Activated naive CD8-positive, alpha-beta T cell treated with anti-CD3 and anti-CD28 coated beads, Interleukin-2, amount 10 ng/mL, durations not matched to agents 7 days and 5 days (primary cell): ENCODE measurements at places on chromosomes 16 and 17. TPM values are rescaled to one million over a fixed set of nuclear protein-coding genes. Genes with fewer than 3 reads are reported as not detected.

DNA sequence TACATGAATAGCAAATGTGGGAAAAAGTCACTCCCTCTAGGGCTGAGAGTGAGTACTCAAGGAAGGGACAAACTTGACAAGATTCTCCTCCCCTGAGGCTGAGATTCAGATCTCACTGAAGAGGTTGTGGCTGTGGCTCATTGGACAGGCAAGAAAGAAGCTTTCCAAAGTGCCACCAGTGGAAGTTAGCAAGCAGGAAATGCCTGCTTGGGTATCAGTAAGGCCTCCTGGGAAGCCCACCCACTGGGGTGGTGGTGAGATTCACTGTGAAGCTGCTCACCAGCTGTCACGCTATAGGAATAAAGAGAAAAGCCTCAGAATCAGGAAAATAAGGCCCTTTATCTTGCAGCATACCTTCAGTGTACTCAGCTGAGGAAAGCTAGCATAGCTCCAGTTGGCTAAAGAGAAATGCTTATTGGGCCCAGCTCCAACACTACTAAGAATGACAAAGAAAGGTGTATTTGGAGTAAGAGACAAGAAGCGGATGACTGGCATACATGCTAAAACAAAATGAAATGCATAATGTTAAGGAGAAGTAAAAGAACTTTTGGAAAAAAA is 274.4 kb upstream of the TOM1L1 start:
- H3K27ac ChIP-seq: no peak overlapping the region
- H3K27me3 ChIP-seq: no peaks in the 10 kb centered on the region
- DNase-seq: no peak
- no peak overlapping the region for H3K4me3 ChIP-seq

- no peak overlapping the region for H3K27ac ChIP-seq
- DNase-seq: no peak
- no peaks in the 10 kb centered on the region for H3K36me3 ChIP-seq
- H3K4me1 ChIP-seq: peaks cover 6% of the 10 kb centered on the region
Measured at GRCh38 chr17:79877041-79877440, 37.8 kb upstream of the CBX4 start.

- no peak overlapping the region for H3K27ac ChIP-seq
- no peaks in the 10 kb centered on the region for H3K4me1 ChIP-seq
- H3K27me3 ChIP-seq: no peaks in the 10 kb centered on the region
- peak; percentile 25 for DNase-seq
- no peak overlapping the region for H3K4me3 ChIP-seq
Measured at GRCh38 chr17:79970576-79971068, 65.0 kb downstream of the TBC1D16 start.

DNA sequence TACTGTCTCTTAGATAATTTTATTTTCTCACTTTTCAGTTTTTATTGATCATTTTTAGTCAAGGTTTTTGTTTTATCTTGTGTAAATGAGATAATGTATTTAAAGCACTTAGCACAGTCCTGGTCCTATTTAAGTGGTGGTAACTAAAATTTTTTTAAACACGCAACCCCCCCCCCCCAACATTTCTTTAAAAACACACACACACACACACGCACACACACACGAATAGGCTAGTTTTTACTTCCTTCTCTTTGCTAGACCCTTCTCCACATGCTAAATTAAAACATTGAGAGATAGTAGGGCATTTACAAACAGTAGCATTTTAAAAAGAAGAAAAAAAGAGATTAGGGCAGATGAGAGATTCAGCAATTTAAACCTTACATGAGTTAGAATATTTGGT is 5.0 kb downstream of the NFATC3 start:
- peaks cover 51% of the 10 kb centered on the region for H3K4me1 ChIP-seq
- peak overlapping the region; percentile 84 for H3K4me3 ChIP-seq
- H3K27me3 ChIP-seq: no peaks in the 10 kb centered on the region
- no peak for DNase-seq
- H3K27ac ChIP-seq: peak overlapping the region; percentile 89

GRCh38 chr17:28724500-28725165 is 1.4 kb downstream of the TLCD1 start:
- DNase-seq: no peak
- H3K27ac ChIP-seq: peak overlapping the region; percentile 93
- peak overlapping the region; percentile 92 for H3K4me3 ChIP-seq
- H3K27me3 ChIP-seq: no peaks in the 10 kb centered on the region

The TNFRSF17 gene
- total RNA-seq: not detected

The ITGB4 gene
- total RNA-seq: 1.0 TPM
